ENCODE measurements at places on chromosomes 1 and 21.

- DNase-seq, result no peak
Measured at GRCh38 chr1:183910845-183911244, 105.9 kb downstream of the RGL1 start.

GRCh38 chr1:222865718-222866117 lies 50.9 kb downstream of the DISP1 start:
- DNase-seq, result no peak

GRCh38 chr1:176996456-176997090 lies 167.9 kb downstream of the ASTN1 start:
- DNase-seq, result no peak

DNA sequence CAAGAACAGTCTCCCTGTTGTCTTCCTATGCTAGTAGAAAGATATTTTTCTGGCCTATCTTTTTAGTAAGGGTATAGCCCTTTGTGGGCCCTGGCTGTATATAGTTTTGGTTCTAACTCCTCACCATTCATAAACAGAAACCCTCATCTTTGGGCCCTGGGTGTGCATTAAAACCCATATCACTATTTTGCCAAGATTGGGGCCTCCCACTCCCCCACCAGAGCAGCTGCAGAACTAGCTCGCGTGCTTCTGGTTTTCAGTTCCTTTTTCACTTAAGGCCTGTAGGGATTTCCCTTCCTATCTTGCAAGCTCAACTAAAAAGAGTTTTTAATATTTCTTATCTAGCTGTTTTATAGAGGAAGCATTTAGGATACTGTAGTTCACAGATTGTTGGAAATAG lies 106.4 kb downstream of the RGL1 start:
- no peak for DNase-seq

DNA sequence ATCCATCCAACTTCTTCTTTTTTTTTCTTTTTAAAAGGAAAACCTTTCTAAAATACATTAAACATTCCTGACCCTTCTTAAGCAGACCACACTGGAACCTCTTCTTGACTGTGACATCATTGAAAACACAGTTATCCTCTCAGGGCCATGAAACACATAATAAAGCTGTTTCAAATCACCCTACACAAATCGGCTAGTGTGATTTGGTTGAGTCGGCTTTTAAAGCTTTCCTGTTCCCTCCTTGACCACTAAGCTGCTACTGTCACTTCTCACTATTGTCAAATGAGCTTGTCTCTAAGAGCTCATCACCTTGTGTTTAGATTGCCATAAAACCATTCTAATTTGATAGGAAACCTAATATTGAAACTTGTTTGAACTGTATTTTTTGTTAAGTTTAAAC lies 5.9 kb downstream of the USP24 start:
- no peak for DNase-seq

DNA sequence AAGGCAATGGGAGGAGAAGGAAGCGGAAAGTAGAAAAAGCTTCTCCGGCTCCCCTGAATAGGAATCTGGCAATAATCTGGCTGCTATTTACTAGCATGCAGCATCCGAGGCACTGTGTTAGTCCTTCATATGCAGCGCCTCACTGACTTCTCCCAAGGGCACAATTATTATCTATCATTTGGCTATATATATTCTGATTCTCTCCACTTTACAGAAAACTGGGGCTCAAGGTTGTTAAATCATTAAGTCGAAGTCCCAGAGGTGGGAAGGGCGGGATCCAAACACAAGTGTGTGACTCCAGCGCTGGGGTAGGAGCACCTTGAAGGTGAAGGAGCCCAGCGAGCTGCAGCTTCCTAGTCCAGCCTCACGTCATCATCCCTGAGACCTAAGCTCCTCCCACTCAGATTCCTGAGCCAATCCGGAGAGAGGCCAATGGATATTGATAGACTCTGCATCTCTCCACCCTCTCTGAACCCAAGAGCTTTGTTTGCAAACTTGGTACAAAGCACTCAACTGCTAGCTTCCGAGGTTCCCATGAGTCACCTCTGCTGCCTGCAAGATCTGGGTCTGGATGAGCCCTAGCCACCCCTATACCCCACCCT lies 16.6 kb upstream of the EYA3 start:
- no peak for DNase-seq

GRCh38 chr1:10834770-10835412 lies 38.4 kb upstream of the CASZ1 start:
- DNase-seq, result no peak

GRCh38 chr1:20099533-20099932 lies 19.8 kb downstream of the PLA2G2D start:
- no peak for DNase-seq

GRCh38 chr21:33858667-33859372 lies 56.8 kb downstream of the ATP5PO start:
- no peak for DNase-seq

GRCh38 chr1:247407180-247407616 lies 8.8 kb upstream of the NLRP3 start:
- DNase-seq, result no peak

GRCh38 chr1:203996126-203996525 lies 76.8 kb upstream of the SOX13 start:
- no peak for DNase-seq

GRCh38 chr21:37580666-37581065 lies 214.1 kb downstream of the DYRK1A start:
- no peak for DNase-seq

DNA sequence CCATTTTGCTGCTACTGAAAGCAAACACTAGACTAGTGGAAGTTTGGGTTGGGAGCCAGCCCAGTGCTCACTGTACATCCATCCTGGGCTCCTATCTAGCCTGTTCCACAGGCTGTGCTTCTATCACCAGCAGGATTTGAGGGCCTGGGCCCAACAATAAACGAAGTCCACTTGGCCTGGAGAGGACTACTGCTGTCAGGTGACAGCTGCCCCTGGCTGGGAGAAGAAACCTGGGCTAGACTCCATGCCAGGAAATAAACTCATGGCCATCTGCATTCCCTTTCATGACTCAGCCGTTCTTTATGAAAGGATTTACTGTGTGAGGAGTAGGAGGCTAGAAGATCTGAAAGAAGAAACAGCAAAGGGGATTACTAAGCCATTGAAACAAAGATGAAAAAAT lies 35.5 kb downstream of the COLGALT2 start:
- DNase-seq, result peak; percentile 60

DNA sequence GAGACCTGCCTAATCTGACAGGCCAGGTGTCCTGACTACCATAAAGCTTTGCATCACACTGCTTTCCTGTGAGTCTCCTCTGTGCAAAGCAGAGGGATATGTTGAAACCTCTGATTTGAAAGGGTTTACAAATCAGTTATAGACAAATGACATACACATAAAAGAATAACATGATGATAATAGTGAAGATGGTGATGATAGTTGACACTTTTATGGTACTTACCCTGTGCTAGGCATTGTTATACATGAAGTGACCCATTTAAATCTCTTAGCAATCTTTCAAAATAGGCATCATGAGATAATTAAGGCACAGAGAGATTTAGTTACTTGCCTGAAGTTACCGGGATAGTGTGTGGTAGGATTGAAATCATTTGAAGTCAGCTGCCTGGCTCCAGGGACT lies 34.1 kb upstream of the PKN2 start:
- no peak for DNase-seq

DNA sequence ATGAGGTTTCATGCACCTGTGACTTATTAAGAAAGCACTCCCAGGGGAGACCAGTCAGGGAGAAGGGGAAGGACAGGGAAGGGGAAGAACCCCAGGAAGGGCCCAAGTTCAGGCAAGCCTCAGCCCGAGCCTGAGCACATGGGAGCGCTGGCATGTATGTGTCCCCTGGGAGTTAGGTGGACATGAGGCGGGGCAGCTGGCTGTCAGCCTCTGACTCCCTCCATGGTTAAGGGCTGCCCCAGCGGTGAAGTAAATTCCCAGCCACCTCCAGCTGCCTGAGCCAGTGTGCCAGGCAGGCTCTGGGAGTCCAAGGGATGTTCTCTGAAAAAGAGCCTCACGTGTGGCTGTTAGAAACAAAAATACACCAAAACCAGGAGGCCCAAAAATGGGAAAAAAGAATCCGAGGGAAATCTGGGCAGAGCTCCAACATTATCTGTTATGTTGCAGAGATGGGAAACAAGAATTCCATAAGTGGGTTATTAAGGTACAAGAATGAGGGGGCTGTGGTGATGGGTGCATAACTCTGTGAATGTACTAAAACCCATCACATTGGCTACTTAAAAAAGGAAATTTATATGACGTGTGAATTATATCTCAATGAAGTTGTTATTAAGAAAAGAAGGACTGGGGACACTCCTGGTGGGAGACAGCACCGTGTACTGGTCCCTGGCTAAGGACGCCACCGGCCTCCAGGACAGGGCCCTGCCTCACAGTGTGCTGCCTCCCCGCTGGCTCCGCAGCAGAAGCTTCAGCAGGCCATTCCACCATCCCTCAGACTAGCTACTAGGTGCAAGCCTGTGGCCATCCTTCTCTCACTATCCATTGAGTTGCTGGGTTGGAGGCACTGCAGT lies 18.7 kb downstream of the DMRTB1 start:
- no peak for DNase-seq

DNA sequence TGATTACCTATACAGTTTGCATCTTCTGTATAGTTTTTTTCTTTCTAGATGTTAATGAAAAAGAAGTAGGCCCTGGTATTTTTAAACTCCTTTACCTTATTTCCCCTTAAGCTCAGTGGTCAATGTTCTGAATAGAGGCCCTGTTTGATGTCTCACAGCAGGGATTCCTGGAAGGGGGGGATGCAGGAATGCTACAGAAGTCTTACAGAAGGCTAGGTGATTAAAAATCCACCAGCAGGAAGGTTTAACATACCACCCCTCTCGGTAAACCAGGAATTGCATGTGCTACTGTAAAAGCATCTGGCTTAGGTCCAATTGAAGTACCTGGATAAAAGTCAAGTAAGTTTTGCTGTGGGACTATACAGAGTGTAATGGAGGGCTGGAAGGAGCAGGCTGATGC lies 78.3 kb downstream of the NOS1AP start:
- DNase-seq, result no peak

- DNase-seq, result peak; percentile 61
Measured at GRCh38 chr1:207034998-207035397, 2.4 kb upstream of the C1orf116 start.

GRCh38 chr1:2088458-2088857 lies 38.2 kb downstream of the PRKCZ start:
- DNase-seq, result no peak

DNA sequence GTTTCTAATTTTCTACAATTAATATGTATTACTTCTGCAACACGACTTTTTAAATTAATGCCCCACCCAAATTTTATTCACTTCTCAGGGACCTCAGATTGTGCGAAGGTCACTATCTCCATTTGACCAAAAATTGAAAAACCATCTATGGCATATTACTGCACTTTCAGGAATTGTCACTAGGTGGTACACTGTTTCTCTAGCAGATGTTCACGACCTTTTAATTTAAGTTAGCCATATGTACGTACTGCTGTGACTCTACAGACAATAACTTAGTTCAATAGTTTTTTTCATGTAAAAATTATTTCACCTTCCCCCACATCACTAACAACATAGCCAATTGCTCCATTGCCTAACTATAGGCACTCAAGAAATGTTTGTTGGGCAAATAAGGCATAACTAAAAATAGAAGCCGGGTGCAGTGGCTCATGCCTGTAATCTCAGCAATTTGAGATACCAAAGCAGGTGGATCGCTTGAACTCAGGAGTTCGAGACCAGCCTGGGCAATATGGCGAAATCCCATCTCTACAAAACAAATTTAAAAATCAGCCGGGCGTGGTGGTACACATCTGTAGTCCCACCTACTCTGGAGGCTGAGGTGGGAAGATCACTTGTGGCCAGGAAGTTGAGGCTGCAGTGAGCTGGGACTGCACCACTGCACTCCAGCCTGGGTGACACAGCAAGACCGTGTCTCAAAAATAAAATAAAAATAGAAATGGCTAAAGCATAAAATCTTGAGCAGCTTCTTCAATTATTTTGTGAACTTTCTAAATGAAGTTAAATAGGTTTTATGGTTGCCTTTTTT lies 75.7 kb upstream of the PKN2 start:
- peak; percentile 62 for DNase-seq

GRCh38 chr1:19260211-19261138 lies 8.9 kb downstream of the MRTO4 start:
- no peak for DNase-seq

GRCh38 chr1:43270421-43271095 lies 775 bp downstream of the TMEM125 start:
- peak; percentile 91 for DNase-seq

DNA sequence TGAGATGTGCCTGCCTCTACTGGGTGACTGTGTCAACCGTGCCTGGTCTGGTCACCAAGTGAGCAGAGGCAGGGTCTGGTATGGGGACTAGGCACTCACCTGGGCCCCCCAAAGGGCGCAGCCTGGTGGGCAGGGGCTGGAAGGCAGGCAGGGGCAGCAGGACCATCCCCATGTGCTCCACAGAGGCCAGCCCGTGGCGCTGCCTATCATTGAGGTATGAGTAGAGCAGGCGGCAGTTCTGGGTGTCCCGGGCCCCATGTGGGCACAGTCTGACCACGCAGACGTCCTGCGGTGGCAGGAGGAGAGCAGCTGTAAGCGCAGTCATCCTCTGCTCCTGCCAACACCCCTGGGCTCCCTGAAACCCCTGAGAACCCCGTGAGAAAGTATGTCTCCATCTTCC lies 23.7 kb downstream of the SPOCD1 start:
- DNase-seq, result no peak

GRCh38 chr1:209710847-209711246 lies 6.2 kb downstream of the HSD11B1 start:
- DNase-seq, result no peak

- DNase-seq, result peak; percentile 41
Measured at GRCh38 chr1:204438628-204439027, 27.0 kb upstream of the PPP1R15B start.

Data from LoVo (cell line).